ENCODE measurements at places on chromosomes 12 and 14. TPM values are rescaled to one million over a fixed set of nuclear protein-coding genes. Genes with fewer than 3 reads are reported as not detected.

Gene DDX47
- 74.2 TPM for total RNA-seq

GRCh38 chr14:43215524-43215923, 1291.6 kb downstream of the FSCB start:
- H3K4me3 ChIP-seq, result no peak overlapping the region
- H3K36me3 ChIP-seq, result no peaks in the 10 kb centered on the region
- no peaks in the 10 kb centered on the region for H3K4me1 ChIP-seq
- no peaks in the 10 kb centered on the region for H3K27me3 ChIP-seq
- DNase-seq, result no peak

DNA sequence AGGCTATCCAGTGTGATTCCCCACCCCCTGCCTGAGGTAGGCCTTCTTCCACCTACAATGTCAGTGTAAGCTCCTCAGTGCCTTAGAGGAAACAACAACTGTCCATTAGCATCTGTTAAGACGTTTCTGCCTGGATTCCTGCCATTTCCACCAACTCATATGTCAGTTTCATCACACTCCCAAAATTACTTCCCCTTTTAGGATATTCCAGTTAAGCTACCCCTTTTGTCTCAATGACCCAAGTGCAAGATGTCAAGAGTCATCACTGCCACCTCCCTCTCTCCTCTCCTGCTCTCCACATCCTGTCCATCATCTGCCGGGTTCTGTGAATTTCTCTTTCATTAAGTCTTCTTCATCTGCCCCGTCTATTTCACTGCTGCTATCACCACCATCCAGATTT, 189.4 kb downstream of the DPF3 start:
- no peak for DNase-seq
- H3K27ac ChIP-seq, result no peak overlapping the region
- no peaks in the 10 kb centered on the region for H3K36me3 ChIP-seq
- no peaks in the 10 kb centered on the region for H3K27me3 ChIP-seq
- peaks cover 14% of the 10 kb centered on the region for H3K4me1 ChIP-seq
- H3K4me3 ChIP-seq, result no peak overlapping the region

- no peaks in the 10 kb centered on the region for H3K27me3 ChIP-seq
- H3K27ac ChIP-seq, result no peak overlapping the region
- H3K36me3 ChIP-seq, result no peaks in the 10 kb centered on the region
- DNase-seq, result no peak
- H3K4me1 ChIP-seq, result no peaks in the 10 kb centered on the region
- no peak overlapping the region for H3K4me3 ChIP-seq
Observed at GRCh38 chr12:7434670-7435069, 9.3 kb downstream of the CD163L1 start.

- H3K4me1 ChIP-seq, result no peaks in the 10 kb centered on the region
- no peak for DNase-seq
- H3K27ac ChIP-seq, result no peak overlapping the region
Observed at GRCh38 chr14:26531894-26532293, 65.9 kb downstream of the NOVA1 start.

- H3K4me1 ChIP-seq, result no peaks in the 10 kb centered on the region
- no peak for DNase-seq
- no peak overlapping the region for H3K27ac ChIP-seq
- H3K36me3 ChIP-seq, result no peaks in the 10 kb centered on the region
- H3K4me3 ChIP-seq, result no peak overlapping the region
Observed at GRCh38 chr14:105228562-105228961, 19.8 kb upstream of the BTBD6 start.

- no peaks in the 10 kb centered on the region for H3K36me3 ChIP-seq
- no peak overlapping the region for H3K27ac ChIP-seq
- no peaks in the 10 kb centered on the region for H3K4me1 ChIP-seq
- no peaks in the 10 kb centered on the region for H3K27me3 ChIP-seq
- no peak overlapping the region for H3K4me3 ChIP-seq
Observed at GRCh38 chr12:130555221-130555620, 160.9 kb downstream of the RIMBP2 start.

- no peaks in the 10 kb centered on the region for H3K36me3 ChIP-seq
- H3K4me3 ChIP-seq, result no peak overlapping the region
- no peaks in the 10 kb centered on the region for H3K27me3 ChIP-seq
- H3K4me1 ChIP-seq, result no peaks in the 10 kb centered on the region
Observed at GRCh38 chr12:100324498-100324897, 32.4 kb upstream of the SLC17A8 start.

Gene APOF
- not detected for total RNA-seq

Gene TCL1B
- total RNA-seq, result 9.6 TPM

- H3K27me3 ChIP-seq, result no peaks in the 10 kb centered on the region
- H3K36me3 ChIP-seq, result no peaks in the 10 kb centered on the region
- no peak overlapping the region for H3K27ac ChIP-seq
- peaks cover 12% of the 10 kb centered on the region for H3K4me1 ChIP-seq
- DNase-seq, result no peak
- no peak overlapping the region for H3K4me3 ChIP-seq
Observed at GRCh38 chr14:65286443-65286842, 126.1 kb upstream of the FUT8 start.

DNA sequence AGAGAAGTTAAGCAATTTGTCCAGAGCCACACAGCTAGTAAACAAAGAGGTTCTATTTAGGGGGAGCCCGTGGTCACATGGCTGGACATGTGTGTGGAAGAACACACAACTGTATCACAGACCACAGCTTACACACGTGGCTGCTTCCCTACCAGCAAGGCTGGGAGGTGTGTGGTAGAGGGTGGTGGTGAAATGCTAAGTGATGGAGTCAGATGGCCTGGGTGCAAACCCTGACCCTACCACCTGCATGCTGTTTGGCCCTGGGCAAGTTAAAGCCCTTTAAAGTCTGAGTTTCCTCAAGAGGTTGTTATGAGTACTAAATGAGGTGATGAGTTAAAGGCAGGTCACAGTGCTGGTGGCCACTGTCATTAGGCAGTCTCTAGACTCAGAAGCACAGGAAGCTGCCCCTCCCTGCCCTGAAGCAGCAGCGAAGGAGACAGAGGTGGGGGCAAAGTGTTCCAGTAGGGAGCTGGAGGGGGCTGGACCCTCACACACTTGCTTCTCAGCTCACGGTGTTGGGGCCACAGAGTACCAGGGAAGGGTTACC, 64.2 kb downstream of the ERH start:
- H3K4me3 ChIP-seq, result no peak overlapping the region
- H3K4me1 ChIP-seq, result no peaks in the 10 kb centered on the region
- H3K36me3 ChIP-seq, result no peaks in the 10 kb centered on the region
- H3K27ac ChIP-seq, result no peak overlapping the region
- DNase-seq, result no peak

- no peak for DNase-seq
- H3K27ac ChIP-seq, result no peak overlapping the region
- H3K36me3 ChIP-seq, result no peaks in the 10 kb centered on the region
- H3K4me1 ChIP-seq, result peaks cover 2% of the 10 kb centered on the region
- no peak overlapping the region for H3K4me3 ChIP-seq
- no peaks in the 10 kb centered on the region for H3K27me3 ChIP-seq
Observed at GRCh38 chr12:1466481-1467154, 127.8 kb downstream of the FBXL14 start.

DNA sequence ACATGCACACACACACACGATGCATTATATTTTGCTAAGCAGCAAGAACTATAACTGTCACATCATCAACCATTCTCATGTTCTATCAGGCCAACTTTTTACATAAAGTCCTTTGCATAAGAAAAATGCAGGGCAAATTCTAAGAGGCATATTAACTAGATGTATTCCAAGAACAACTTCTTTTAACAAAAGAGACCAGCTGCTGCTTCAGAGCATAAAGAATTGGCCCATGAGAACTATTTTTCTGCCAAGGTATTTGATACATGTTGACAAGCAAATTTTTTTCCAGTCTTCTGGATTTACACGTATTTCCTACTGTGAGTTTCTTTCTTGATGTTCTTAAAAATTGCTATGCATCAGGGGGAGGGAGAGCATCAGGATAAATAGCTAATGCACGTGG, 27.2 kb downstream of the GLT8D2 start:
- no peaks in the 10 kb centered on the region for H3K36me3 ChIP-seq
- no peak for DNase-seq
- H3K4me1 ChIP-seq, result no peaks in the 10 kb centered on the region
- no peak overlapping the region for H3K4me3 ChIP-seq
- H3K27ac ChIP-seq, result no peak overlapping the region

Gene RHEBL1
- total RNA-seq, result 7.0 TPM

Gene FOXN3
- 165 TPM for total RNA-seq

- no peak overlapping the region for H3K27ac ChIP-seq
- H3K36me3 ChIP-seq, result no peaks in the 10 kb centered on the region
- no peaks in the 10 kb centered on the region for H3K27me3 ChIP-seq
- DNase-seq, result no peak
- peaks cover 6% of the 10 kb centered on the region for H3K4me1 ChIP-seq
- no peak overlapping the region for H3K4me3 ChIP-seq
Observed at GRCh38 chr12:43099691-43100163, 452.3 kb downstream of the ADAMTS20 start.

- H3K36me3 ChIP-seq, result no peaks in the 10 kb centered on the region
- H3K4me1 ChIP-seq, result 0 out of 2 replicates have a peak, but pooled peaks cover 2% of the 10 kb centered on the region
- no peak overlapping the region for H3K27ac ChIP-seq
- H3K27me3 ChIP-seq, result no peaks in the 10 kb centered on the region
Observed at GRCh38 chr14:101442451-101442850, 118.8 kb upstream of the DIO3 start.

Data from H1 (cell line).